Activated T-helper 1 cell treated with anti-CD3 and anti-CD28 coated beads, Interleukin-12 subunit alpha, Interleukin-12 subunit beta, Interleukin-2, Interleukin-4 antibody, amounts not matched to agents 30 ng/mL and 10 ng/mL and 1 ng/mL, durations not matched to agents 14 hours and 24 hours and 36 hours (primary cell): ENCODE measurements at places on chromosomes 16 and 17.

- peaks cover 10% of the 10 kb centered on the region for H3K4me1 ChIP-seq
- no peaks in the 10 kb centered on the region for H3K36me3 ChIP-seq
- H3K4me3 ChIP-seq = no peak overlapping the region
Observed at GRCh38 chr17:47310186-47310733, 13.5 kb upstream of the EFCAB13 start.

GRCh38 chr16:66387817-66388332, 21.4 kb downstream of the CDH5 start:
- peaks cover 1% of the 10 kb centered on the region for H3K27me3 ChIP-seq
- H3K4me3 ChIP-seq = no peak overlapping the region
- H3K36me3 ChIP-seq = no peaks in the 10 kb centered on the region
- no peak overlapping the region for H3K27ac ChIP-seq
- no peaks in the 10 kb centered on the region for H3K4me1 ChIP-seq
- no peak for DNase-seq

DNA sequence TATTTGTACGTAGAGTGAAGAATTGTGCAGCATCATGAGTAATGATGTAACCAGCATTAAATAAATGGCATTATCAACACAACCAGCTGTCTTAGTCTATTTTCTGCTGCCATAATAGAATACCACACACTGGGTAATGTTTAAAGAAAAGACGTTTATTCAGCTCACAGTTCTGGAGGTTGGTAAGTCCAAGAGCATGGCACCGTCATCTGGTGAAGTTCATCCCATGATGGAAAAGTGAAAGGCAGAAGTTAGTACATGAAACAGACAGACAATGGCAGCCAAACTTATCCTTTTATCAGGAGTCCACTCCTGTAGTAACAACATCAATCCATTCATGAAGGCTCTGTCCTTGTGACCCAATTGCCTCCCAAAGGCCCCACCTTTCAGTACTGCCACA, 6.3 kb upstream of the GOSR2 start:
- no peak for DNase-seq
- no peak overlapping the region for H3K27ac ChIP-seq
- no peaks in the 10 kb centered on the region for H3K4me1 ChIP-seq

GRCh38 chr16:59540621-59541020, 806.5 kb upstream of the GOT2 start:
- H3K27me3 ChIP-seq = no peaks in the 10 kb centered on the region
- no peak overlapping the region for H3K27ac ChIP-seq
- no peaks in the 10 kb centered on the region for H3K36me3 ChIP-seq
- H3K4me3 ChIP-seq = no peak overlapping the region
- DNase-seq = no peak

GRCh38 chr16:27840311-27841060, 223.0 kb downstream of the GSG1L start:
- no peaks in the 10 kb centered on the region for H3K36me3 ChIP-seq
- H3K27ac ChIP-seq = no peak overlapping the region
- no peaks in the 10 kb centered on the region for H3K4me1 ChIP-seq
- H3K27me3 ChIP-seq = peaks cover 7% of the 10 kb centered on the region
- no peak for DNase-seq

GRCh38 chr16:28133666-28134065, 70.2 kb upstream of the GSG1L start:
- DNase-seq = no peak
- H3K27me3 ChIP-seq = no peaks in the 10 kb centered on the region
- peaks cover 48% of the 10 kb centered on the region for H3K36me3 ChIP-seq
- H3K4me3 ChIP-seq = no peak overlapping the region
- H3K27ac ChIP-seq = no peak overlapping the region
- H3K4me1 ChIP-seq = peaks cover 23% of the 10 kb centered on the region

- H3K4me1 ChIP-seq = peaks cover 9% of the 10 kb centered on the region
- no peaks in the 10 kb centered on the region for H3K27me3 ChIP-seq
- DNase-seq = no peak
- no peak overlapping the region for H3K27ac ChIP-seq
Observed at GRCh38 chr17:73435412-73435811, 123.6 kb upstream of the CDC42EP4 start.

GRCh38 chr17:16989953-16990860, 18.3 kb upstream of the TNFRSF13B start:
- H3K4me1 ChIP-seq = peaks cover 31% of the 10 kb centered on the region
- peaks cover 5% of the 10 kb centered on the region for H3K27me3 ChIP-seq
- H3K36me3 ChIP-seq = no peaks in the 10 kb centered on the region
- peak overlapping the region; percentile 26 for H3K27ac ChIP-seq
- DNase-seq = no peak

DNA sequence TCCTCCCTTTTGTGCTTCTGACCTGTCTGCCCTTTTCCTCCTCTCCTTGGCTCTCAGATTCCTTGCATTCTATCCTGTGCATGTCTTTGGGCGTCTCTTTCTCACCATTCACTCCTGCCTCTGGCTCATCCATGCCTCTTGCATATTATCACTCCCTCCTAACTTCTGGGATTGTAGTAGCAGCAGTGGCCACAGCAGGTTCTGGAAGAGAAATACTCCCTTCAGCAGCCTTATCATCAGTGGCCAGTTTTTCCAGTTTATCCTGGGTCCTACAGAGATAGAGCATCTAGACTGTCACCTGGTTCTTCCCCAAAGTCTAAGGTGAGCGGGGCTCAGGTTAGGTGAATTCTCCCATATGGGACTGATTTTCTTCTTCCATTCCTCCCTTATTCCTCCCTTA, 354.0 kb upstream of the CCL2 start:
- no peaks in the 10 kb centered on the region for H3K36me3 ChIP-seq
- peaks cover 8% of the 10 kb centered on the region for H3K27me3 ChIP-seq
- no peak overlapping the region for H3K27ac ChIP-seq
- no peaks in the 10 kb centered on the region for H3K4me1 ChIP-seq
- no peak overlapping the region for H3K4me3 ChIP-seq

DNA sequence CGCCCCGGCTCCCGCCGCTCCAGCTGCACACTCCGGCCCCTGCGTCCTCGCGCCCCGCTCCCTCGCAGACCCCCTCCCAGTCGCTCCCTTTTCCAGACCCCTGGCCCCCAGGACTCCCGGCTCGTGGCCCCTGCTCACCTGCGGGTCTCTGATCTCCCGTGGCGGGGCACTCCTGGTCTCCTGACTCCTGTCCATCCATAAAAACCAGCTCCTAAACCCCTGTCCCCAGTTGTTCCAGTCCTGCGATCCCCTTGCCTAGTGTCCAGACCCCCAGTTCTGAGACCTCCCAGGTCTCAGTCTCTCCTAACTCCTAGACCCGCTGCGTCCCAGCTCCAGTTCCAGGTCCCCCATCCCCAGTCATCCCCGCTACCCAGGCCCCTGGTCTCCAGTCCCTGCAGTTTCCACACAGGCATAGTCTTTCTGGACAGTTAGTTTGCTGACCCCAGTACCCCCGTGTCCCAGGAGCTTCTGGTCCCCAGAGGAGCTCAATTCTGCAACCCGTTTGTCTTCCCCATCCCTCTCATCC, 379 bp downstream of the SNX29 start:
- peaks cover 2% of the 10 kb centered on the region for H3K27me3 ChIP-seq
- peaks cover 30% of the 10 kb centered on the region for H3K4me1 ChIP-seq
- no peak for DNase-seq
- H3K4me3 ChIP-seq = peak overlapping the region; percentile 96
- peaks cover 5% of the 10 kb centered on the region for H3K36me3 ChIP-seq

DNA sequence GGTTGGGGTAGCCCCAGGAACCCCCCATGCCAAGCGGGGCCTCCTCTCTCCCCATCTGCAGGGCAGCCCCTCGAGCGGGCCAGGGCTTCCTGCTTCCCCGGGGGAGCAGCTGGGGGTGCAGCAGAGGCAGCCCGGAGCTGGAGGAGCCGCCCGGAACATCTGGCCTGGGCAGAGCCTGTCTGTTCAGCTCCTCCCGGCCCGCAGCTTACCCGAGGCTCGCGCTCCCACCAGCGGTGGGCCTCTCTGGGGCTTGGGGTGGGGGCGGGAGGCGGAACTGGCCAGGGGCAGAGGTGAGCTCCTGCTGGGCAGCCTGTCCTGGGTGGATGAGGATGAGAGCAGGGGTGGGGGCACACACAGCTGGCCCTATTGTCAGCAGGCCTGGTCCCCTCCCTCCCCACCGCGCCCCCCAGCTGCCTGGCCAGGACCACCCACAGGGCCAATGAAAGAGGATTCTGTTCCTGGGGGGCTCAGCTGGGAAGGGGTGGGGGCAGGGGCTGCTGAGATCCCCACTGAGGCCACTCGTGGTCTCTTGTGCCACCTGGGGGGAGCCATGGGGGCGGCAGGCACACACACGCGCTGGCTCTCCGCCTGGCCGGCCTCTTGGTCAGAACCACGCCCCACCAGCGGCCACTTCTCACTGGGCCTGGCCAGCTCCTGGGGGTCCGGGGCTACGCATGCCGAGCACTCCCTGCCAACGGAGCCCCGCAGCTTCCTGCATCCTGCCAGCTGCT, 34.7 kb downstream of the BAHCC1 start:
- no peak overlapping the region for H3K27ac ChIP-seq
- H3K27me3 ChIP-seq = peaks cover 7% of the 10 kb centered on the region
- H3K36me3 ChIP-seq = no peaks in the 10 kb centered on the region
- DNase-seq = no peak
- H3K4me3 ChIP-seq = no peak overlapping the region

DNA sequence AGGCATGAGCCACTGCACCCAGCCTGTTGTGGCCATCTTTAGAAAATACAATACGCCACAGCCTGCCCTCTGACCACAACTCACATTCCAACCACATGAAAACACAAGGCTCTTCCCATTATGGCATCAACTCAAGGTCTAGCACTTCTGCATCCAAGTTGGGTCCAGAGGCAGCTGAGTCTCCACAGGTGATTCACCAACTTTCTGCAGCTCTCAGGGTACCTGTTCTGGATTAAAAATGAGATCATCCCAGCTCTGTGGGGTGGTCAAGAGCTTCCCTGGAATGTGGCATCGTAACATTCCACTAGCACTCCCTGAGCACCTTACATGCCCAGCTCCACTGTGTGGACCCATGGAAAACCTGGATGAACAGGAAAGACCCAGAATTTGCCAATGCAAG, 9.9 kb upstream of the GUCY2D start:
- no peaks in the 10 kb centered on the region for H3K36me3 ChIP-seq
- no peak overlapping the region for H3K27ac ChIP-seq
- H3K4me1 ChIP-seq = peaks cover 21% of the 10 kb centered on the region

DNA sequence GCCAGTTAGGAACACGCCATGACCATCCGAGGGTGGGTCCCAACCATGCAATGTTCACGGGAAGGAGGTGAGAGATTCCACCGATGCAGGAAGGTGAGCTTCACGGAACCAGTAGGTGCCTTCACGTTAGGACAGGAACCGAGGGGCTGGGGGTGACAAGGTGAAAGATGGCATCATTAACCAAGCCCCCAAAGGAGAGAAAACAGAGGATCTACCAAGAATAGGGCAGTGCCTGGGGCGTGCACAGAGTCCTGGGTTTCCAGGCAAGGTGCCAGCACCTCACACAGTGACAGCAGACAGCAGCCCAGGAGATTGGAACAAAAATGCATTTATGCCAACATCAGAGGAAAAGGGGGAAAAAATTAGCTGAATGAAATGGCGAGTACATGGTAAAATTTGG, 137.9 kb downstream of the GSG1L start:
- H3K36me3 ChIP-seq = no peaks in the 10 kb centered on the region
- H3K27me3 ChIP-seq = peaks cover 6% of the 10 kb centered on the region
- no peaks in the 10 kb centered on the region for H3K4me1 ChIP-seq
- no peak overlapping the region for H3K27ac ChIP-seq

- no peak overlapping the region for H3K4me3 ChIP-seq
- no peak overlapping the region for H3K27ac ChIP-seq
- H3K36me3 ChIP-seq = no peaks in the 10 kb centered on the region
Observed at GRCh38 chr16:9844361-9844760, 337.9 kb downstream of the GRIN2A start.

- no peak overlapping the region for H3K4me3 ChIP-seq
- H3K36me3 ChIP-seq = peaks cover 44% of the 10 kb centered on the region
- H3K27ac ChIP-seq = no peak overlapping the region
- DNase-seq = no peak
- no peaks in the 10 kb centered on the region for H3K27me3 ChIP-seq
- peaks cover 56% of the 10 kb centered on the region for H3K4me1 ChIP-seq
Observed at GRCh38 chr17:76213491-76213890, 26.8 kb downstream of the RNF157 start.

- H3K36me3 ChIP-seq = peaks cover 33% of the 10 kb centered on the region
- no peak overlapping the region for H3K4me3 ChIP-seq
- H3K4me1 ChIP-seq = peaks cover 13% of the 10 kb centered on the region
- no peaks in the 10 kb centered on the region for H3K27me3 ChIP-seq
- H3K27ac ChIP-seq = no peak overlapping the region
Observed at GRCh38 chr16:48542966-48543365, 67.0 kb downstream of the N4BP1 start.

DNA sequence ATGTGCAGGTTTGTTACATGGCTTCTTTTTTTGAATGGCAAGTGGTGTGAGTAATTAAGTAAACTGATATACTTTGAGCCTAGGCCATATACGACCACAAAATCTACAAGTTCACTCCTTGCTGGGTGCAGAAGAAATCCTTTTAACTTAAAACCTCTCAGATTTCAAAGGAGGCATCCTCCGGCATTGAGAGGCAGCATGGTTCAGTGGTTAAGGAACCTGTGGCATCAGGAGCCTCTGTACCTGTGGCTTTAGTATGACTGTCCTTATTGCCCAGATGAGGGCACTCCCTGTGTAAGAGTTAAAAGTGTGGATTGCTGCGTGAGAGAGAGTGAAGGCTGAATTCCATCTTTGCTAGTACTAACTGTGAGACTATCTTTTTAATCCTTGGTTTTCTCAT, 3.3 kb downstream of the NLRP1 start:
- no peak for DNase-seq
- peaks cover 47% of the 10 kb centered on the region for H3K4me1 ChIP-seq
- peaks cover 59% of the 10 kb centered on the region for H3K36me3 ChIP-seq

DNA sequence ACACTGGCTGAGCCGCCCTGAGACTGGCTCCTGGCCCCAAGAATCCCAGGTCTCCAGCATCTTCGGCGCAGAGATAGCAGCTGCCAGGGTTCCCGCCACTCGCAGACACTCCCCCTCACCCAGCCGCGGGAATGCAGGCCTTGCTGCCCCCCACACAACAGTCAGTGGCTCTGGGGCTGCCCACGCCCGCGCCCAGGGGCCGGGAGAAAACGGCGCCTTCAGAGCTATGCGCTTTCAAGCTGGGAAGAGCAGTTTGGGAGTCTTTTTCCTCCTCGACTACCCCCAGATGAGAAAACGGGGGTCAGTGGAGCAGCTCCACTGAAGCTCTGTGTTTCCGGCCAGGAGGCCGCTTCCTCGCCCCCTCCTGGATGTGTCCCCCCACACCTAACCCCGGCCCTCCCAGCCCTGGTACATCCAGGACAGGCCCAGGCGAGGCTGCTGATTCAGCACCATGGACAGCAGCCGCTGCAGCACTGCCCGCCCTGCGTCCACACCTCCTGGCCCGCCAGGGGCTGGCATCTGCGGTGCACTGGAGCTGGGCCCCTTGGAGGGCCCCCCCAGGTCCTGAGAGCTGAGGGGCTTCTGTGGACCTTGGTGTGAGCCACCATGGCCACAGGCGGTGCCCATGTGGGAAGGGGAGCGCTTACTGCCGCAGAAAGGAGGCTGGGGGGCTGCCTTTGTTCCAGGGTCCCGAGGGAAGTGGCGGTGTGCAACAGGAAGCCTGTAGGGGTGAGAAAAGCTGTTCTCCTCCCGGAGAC, 35.7 kb downstream of the CACNA1H start:
- no peaks in the 10 kb centered on the region for H3K27me3 ChIP-seq
- H3K36me3 ChIP-seq = no peaks in the 10 kb centered on the region
- no peaks in the 10 kb centered on the region for H3K4me1 ChIP-seq
- H3K4me3 ChIP-seq = no peak overlapping the region
- DNase-seq = peak; percentile 14
- H3K27ac ChIP-seq = no peak overlapping the region
